Epithelial cell of esophagus (primary cell): ENCODE measurements at places on chromosomes 2 and 18.

DNA sequence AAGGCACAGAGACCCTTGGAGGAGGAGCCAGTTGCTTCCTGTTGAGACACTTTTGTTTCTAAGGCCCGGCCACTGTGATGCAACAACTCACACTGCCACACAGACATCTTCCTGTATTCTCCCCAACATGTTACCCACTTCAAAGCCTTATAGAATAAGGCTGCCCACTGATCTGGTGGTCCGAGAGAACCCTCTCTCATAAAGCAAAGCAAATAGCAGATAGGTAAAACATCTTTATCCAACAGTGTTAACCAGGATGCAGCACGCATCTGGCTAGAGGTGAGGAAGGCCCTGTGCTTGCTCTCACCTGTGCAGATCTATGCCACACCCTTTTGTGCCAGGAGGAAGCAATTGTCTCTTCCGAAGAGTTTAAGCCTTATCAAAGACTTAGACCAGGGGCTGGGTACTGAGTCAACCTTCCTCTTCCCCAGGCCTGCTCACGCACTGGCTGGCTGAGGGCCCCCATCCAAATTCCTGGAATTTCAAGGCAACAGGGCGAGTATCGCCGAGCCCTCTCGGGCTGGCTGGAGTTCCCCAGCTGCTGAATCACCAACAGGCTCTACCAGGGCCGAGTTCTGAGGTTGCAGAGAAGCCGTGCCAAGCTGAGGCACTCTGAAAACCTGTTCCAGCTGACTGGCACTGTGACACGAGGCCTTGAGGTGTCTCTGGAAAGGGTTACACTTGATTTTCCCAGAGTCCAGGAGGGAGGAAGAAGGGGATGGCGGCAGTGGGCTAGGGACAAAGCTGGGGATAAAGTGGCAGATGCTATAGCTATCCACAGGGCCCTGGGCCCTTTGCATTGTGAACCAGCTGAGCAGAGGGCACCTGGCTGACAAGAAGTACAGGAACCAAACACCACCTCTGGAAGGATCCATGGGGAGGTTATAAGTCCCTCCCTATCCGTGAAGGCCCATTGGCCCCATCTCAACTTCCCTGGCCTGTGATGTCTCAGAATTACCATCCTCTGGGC, 29.3 kb downstream of the TGFA start:
- DNase-seq, result peak; percentile 99

DNA sequence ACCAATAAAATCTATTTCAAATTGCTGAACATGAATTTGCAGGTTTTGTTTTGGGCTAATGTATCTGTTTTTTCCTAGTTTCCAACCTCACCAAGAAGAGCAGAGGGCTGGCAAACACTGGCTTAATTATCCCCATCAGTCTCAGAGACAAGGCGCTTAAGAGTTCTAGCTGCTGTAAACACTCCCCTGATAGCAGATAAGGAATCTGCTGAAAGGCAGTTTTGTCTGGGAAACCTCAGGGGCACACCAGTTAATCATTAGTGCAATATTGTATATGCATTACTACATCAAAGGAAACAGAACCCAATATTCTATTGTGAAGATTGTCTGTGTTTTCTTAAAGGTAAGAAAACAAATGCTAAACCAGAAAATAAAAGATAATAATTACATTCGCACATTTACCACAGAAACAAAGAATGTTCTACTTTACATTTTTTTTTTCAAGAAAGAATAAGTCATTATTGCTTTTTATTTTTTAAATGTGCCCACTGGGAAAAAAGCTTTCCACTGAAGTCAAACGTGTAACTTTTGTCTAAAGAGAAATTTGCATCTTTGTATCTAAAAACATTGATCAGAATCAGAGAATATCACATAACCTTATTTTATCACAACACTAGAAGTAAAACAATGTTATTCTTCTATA, 179.1 kb downstream of the ERBB4 start:
- DNase-seq, result no peak

- no peak for DNase-seq
These were observed 12.3 kb upstream of the GPR17 start for GRCh38 chr2:127633556-127634065.

GRCh38 chr2:62806231-62806630, 100.7 kb downstream of the EHBP1 start:
- DNase-seq, result peak; percentile 51

DNA sequence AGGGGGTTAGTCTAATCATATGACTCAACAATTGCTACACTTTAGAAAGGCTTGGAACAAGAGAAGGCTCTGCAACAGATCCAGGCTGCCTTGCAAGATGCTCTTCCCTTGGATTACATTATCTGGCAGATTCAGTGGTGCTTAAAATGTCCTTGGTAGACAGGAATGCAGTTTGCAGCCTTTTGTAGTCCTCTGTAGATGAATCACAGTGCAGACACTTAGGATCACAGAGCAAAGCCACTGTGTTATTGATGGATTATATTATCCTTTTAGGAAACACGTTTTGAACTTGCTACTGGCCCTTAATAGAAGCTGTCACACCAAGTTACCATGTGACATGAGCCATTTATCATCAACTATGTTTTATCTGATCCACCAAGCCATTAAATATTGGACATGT, 152.2 kb downstream of the CBLN2 start:
- DNase-seq, result no peak

DNA sequence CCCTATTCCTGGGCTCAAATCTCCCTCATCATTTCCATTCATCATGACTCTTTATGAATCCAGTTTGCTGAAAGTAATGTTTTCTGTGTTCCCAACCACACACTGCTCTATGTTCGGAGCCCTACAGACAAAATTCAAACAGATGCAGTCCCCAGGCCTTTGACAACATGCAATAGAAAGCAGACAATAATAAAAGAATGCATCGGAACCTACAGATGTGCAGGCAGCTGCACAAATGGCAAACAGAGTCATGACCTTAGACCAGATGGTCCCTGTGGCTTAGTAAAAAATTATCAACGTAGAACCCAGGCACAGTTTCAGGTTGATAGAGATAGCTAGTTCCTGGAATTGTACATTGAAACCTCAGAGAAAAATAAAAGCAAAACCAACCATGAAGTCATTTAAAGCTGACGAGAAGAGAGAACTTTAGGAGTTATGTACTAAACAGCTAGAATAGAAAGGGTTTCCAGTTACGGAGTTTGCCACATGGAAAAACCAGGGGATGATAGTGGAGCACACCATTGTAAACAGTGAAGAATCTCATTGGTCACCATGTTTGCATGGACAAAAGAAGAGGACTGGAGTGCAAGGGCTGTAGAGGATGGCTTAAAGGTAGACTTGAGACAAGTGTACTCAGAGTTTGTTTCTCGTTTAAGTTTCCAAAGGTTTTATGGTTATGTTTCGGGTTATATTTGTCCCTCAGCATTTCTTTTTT, 23.2 kb upstream of the ACVR1 start:
- no peak for DNase-seq

DNA sequence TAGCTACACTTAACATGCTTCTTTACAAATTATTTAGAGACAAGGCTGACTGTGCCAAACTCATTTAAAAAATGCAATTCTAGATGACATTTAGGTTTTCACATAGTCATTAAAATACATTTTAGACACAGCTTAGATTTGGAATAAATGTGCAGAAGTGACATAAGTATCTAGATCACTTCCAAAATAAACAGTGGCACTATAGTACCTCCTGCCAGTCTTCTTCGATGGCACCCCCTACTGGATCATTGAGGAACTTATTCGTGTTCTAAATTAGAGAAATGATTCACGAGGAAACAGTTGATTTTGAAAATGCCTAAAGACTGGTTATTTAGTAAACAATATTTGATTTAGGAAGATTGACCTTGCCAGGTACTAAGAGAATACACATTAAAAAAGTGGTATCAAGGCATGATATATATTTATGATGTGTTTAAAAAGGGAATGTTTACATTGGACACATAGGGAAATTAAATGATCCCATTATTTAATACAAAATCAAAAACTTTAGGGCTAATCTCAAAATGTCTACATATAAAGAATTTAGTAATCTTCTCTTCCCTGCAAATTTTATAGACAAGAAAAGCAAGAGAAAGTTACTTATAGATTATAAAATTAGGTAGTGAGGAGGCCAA, 323.9 kb downstream of the XIRP2 start:
- DNase-seq, result peak; percentile 66

DNA sequence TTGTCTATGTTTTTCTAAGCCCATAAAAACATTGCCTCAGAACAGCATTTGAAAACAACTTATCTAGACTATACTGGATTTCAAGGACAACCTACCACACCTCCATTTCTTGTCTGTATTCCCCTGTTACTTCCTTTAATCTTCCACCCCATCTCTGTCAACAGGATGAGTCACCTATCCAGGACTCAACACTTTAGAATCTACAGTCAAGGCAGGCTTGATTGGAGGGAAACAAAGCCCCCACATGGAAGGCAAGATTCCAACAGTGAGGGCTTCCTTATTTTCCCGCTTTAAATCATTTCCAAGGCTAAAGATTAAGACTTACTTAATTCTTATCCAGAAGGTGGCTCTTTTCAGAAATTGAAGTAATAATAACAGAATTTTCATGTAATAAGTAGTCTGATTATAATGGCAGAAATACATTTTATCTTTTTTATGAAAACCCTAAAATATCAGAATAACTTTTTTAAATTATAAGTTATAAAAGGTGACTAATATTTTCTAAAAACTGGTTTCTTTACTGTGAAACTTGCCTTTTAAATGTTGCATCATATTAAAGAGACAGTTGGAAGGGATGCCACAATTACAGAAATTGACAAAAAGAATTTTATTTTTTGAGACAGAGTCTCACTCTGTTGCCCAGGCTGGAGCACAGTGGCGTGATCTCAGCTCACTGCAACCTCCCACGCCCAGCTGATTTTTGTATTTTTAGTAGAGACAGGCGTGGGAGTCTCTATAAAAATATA, 138.7 kb upstream of the CCDC150 start:
- peak; percentile 60 for DNase-seq

GRCh38 chr2:16064745-16065144, 124.4 kb downstream of the MYCN start:
- DNase-seq, result no peak

GRCh38 chr2:221715523-221716247, 143.6 kb upstream of the EPHA4 start:
- no peak for DNase-seq

- no peak for DNase-seq
These were observed 7.3 kb downstream of the LYPD1 start for GRCh38 chr2:132662732-132663131.

DNA sequence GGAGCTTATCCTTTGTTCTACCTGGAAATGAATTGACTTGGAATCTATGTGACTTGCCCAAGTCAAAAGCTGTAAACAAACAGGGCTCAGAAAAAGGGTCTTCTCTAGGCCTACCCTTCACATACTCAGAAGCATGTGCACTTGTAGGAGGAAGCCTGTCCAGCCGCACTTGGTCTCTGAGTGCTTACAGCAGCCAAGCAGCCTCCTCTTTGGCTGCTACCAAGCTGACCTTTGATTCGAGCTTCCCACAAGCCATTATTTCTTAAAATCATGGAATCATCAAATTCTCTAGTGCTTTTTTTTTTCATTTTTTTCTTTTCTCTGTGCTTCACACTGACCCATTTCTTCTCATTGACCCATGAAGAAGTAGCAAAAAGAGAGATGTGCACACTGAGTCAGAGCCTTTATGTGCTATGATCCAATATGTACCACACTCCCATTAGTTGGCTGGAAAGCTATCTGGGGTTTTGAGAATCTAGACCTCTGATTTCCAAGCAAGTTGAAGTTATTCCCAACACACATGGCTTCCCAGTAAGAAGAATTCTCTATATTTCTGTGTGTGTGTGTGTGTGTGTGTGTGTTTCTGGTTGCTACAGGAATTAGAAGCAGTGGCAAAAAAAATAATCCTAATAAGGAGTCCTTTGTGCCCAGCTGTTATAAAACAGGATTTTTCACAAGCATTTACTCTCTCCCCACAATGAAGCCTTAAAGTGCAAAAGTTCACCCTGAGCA, 550.3 kb upstream of the TNP1 start:
- no peak for DNase-seq

DNA sequence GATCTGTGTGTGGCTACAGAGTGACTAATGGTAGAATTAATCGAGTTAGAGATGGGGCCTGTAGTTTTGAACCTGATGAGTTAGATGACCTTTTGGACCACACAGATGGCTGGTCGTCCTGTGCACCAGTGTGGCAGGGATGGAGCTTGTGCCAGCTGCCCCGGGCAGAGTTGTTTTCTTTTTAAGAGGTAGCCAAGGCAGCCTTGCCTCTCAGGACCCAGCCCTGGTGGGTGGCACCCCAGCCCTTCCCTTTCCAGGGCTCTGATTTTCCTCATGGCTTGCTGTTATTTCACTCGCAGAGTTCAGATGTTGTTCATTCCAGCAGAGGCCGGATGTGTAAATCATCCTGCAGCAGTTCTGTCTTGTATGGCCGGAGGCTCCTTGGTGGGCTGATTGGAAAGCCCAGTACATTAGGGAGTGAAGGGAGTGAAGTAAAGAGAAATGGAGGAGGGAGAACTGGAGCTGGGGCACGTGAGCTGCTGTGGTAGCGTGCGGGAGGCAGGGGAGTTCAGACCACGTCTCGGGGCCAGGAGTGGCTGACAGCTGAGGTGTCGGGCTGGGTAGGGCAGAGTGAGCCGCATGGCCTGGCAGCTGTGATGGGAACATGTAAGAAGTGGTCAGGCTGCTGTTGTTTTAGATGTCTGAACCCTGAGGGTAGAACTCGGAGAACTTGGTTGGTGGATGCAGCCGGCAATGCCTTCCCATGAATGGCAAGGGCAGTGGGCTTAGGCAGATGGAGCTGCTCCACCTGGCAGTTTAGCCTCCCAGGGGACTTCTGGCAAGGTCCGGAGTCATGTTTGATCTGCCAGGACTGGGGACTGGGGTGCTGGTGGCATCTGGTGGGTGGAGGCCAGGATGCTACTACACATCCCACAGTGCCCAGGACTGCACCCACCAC, 28.8 kb downstream of the ASAP2 start:
- peak; percentile 74 for DNase-seq

DNA sequence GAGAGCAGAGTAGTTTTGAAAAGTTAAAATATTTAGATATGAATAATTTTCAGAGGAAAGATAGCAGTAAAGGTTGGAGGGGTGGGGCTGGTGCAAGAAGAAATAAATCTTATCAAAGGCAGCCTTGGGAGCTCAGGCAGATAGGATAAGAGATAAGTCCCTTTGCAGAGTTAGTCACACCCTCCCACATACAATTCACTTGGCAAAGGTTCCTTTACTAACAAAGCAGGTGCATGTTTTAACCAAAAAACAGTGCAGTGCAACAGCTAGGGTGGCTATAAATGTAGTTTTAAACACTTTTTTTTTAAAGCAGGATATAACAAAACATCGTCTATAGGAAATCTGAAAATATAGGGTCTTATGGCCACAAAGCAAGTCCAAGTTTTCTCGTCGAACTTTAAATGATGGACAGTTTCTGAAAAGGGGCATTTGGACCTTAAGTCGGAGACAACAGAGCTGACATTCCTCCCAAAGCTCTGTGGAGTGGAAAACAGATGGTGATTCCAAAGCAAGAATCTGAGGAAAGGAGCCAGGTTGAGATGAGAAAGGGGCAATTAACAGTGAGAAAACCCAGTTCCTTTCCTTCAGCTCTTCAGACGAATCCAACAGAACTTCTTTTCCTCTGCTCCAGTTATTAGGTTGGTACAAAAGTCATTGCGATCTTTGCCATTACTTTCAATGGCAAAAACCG, 53.0 kb downstream of the EPHA4 start:
- DNase-seq, result no peak

GRCh38 chr2:186365406-186365805, 120.7 kb upstream of the ZC3H15 start:
- DNase-seq, result no peak
